ENCODE measurements at places on chromosomes 2 and 18.

DNA sequence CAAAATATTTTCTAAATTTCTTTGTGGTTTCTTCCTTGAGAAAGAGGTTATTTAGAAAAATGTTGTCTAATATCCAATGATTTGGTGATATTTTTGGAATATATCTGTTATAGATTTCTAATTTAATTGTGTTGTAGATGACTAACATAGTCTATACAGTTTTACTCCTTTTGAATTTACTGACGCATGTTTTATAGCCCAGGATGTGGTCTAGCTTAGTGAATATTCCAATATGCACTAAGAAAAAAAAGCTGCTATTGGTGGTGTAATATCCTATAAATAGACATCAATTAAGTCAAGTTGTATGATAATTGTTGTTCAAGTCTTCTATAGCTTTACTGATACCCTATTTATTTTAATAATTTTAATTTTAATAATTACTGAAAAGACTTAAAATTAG is 240.6 kb upstream of the CYP26B1 start:
- no peaks in the 10 kb centered on the region for H3K27me3 ChIP-seq
- no peak overlapping the region for H3K4me3 ChIP-seq
- no peaks in the 10 kb centered on the region for H3K4me1 ChIP-seq
- DNase-seq, result no peak
- H3K36me3 ChIP-seq, result no peaks in the 10 kb centered on the region

DNA sequence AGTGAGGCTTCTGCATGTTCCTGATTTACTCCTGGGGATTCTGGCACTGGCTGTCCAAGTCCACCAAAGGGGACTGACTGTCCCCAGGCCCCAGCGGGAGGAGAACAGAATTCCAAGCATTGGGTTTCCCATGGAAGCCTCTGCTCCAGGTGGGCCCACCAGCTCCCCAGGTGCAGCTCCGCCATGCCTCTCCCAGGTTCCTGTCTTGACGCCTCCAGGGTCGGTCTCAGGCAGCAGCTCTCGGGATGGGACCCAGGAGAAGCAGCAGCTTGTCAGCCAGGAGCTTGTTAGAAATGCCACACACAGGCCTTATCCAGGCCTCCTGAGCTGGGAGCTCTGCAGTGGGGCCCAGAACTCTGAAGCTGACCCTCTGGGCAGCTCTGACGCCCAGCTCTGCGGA is 47.9 kb downstream of the DCDC2C start:
- no peak overlapping the region for H3K4me3 ChIP-seq
- no peaks in the 10 kb centered on the region for H3K4me1 ChIP-seq
- no peak for DNase-seq

DNA sequence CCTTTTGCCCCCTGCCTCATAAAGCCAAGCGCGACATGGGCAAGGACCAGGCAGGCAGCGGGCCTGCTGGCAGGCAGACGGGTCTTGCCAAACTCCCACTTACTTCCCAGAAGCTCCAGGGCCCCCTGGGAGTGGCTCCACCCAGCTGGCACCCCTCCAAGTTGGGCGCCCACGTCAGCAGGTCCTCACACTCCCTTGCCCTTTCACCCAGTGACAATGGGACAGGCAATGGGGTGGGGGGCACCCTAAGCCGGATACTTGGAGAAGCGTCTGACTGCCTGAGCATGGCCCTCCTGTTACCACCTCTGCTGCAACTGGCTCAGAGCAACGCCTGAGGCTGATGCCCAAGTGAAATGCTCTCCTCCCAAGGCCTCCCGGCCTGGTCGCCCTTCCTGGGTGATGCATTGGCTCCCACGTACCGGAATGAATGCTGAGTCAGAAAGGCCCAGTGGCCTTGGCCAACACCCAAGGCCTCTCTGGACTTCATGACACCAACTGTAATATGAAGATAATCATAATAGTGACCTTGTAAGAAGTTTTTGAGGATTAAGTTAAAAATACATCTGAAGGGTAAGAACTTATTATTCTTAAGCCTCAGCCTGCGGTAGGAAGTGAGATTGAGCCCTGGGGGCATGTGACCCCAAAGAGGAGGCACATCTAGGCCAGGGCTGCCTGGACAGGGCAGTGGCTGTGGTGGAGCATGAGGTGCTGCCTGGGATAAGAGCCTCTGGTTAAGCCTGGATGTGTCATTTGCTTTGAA is 31.6 kb downstream of the KCNK3 start:
- no peak for DNase-seq
- H3K36me3 ChIP-seq, result no peaks in the 10 kb centered on the region
- H3K4me1 ChIP-seq, result no peaks in the 10 kb centered on the region

DNA sequence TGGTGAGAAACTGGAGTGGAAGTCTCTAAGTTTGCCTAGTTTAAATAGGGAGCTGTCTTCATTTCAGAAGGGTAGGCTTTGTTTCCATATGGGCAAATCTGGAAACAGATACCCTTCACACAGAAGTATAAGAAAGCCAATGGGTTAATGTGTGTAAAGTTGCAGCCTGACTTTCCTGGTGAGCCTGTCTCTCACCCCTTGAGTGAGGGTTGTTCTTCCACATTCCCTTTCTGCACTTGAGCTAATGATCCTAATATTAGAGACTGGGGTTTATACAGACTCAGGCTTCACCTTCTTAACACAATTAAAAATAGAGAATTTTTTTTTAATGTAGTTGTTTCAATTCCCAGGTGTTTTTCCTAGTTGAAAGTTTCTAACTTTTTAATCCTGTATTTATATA is 108.6 kb upstream of the EML6 start:
- no peak for DNase-seq
- peaks cover 5% of the 10 kb centered on the region for H3K36me3 ChIP-seq
- H3K27me3 ChIP-seq, result no peaks in the 10 kb centered on the region
- H3K4me1 ChIP-seq, result peaks cover 4% of the 10 kb centered on the region
- no peak overlapping the region for H3K27ac ChIP-seq
- no peak overlapping the region for H3K4me3 ChIP-seq

- H3K27me3 ChIP-seq, result no peaks in the 10 kb centered on the region
- peaks cover 14% of the 10 kb centered on the region for H3K4me1 ChIP-seq
- H3K36me3 ChIP-seq, result no peaks in the 10 kb centered on the region
- DNase-seq, result peak; percentile 97
Measured at GRCh38 chr2:190679813-190680591, 31.1 kb downstream of the NAB1 start.

GRCh38 chr2:122780251-122780650 is 1024.8 kb downstream of the TSN start:
- H3K36me3 ChIP-seq, result no peaks in the 10 kb centered on the region
- no peak overlapping the region for H3K4me3 ChIP-seq
- no peak overlapping the region for H3K27ac ChIP-seq
- H3K27me3 ChIP-seq, result no peaks in the 10 kb centered on the region
- DNase-seq, result no peak

DNA sequence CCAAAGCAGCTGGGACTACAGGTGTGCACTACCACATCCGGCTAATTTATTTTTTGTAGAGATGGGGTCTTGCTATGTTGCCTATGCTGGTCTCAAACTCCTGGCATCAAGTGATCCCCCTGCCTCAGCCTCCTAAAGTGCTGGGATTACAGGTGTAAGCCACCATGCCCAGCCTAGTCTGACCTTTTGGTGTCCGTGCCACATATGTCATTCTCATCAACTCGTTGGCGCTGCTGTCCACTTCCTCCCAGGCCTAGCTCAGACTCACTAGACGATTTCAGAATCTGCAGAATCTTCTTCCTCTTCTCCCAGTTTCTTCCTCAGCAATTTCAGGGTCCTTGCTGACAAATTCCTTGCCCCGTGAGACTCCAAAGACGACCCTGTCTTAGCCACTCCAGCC is 39.8 kb upstream of the DNMT3A start:
- no peaks in the 10 kb centered on the region for H3K27me3 ChIP-seq
- no peak overlapping the region for H3K4me3 ChIP-seq
- H3K4me1 ChIP-seq, result peaks cover 2% of the 10 kb centered on the region
- no peaks in the 10 kb centered on the region for H3K36me3 ChIP-seq
- DNase-seq, result no peak

DNA sequence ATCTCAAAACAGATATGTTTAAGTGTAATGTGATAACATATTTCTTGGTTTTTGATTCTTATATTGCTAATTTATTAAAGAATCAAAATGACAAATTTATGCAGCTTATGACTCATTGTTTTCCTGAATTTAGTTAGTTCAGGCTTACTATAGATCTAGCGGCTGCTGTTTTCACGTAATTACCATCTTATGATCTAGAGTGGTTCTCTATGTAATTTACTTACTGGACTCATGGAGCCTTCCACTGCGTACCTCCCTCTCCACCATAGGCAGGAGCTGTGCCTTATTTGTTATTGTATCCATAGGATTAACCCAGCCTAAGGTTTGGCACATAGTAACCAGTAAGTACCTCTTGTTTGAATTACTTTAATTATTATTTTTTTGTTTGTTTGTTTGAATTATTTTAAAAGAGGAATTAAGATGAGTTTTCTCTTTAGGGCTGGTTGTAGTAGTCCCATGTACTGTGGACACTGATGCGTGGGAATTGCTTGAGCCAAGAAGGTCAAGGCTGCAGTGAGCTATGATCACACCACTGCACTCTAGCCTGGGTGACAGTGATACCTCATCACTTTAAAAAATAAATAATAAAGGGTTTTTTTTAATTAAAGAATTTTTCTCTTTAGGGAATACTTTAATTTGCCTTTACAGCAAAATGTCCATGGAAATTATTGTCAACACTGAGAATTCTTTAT is 165.5 kb downstream of the PHLPP1 start:
- no peak overlapping the region for H3K4me3 ChIP-seq
- H3K36me3 ChIP-seq, result no peaks in the 10 kb centered on the region
- H3K4me1 ChIP-seq, result peaks cover 5% of the 10 kb centered on the region
- DNase-seq, result no peak

GRCh38 chr2:226679389-226680065 is 120.1 kb downstream of the IRS1 start:
- DNase-seq, result no peak
- no peak overlapping the region for H3K4me3 ChIP-seq
- H3K27me3 ChIP-seq, result no peaks in the 10 kb centered on the region
- no peaks in the 10 kb centered on the region for H3K36me3 ChIP-seq
- H3K27ac ChIP-seq, result no peak overlapping the region

- H3K36me3 ChIP-seq, result no peaks in the 10 kb centered on the region
- peaks cover 12% of the 10 kb centered on the region for H3K27me3 ChIP-seq
- DNase-seq, result no peak
- H3K27ac ChIP-seq, result no peak overlapping the region
Measured at GRCh38 chr2:74653589-74653984, 460 bp upstream of the SEMA4F start.

- no peak overlapping the region for H3K4me3 ChIP-seq
- no peaks in the 10 kb centered on the region for H3K36me3 ChIP-seq
- H3K4me1 ChIP-seq, result no peaks in the 10 kb centered on the region
- DNase-seq, result no peak
Measured at GRCh38 chr18:47274961-47275360, 23.5 kb upstream of the SKOR2 start.

GRCh38 chr2:177243476-177243875 is 21.1 kb downstream of the NFE2L2 start:
- peaks cover 14% of the 10 kb centered on the region for H3K4me1 ChIP-seq
- H3K4me3 ChIP-seq, result no peak overlapping the region
- no peaks in the 10 kb centered on the region for H3K27me3 ChIP-seq
- DNase-seq, result no peak
- H3K27ac ChIP-seq, result no peak overlapping the region

GRCh38 chr2:50538147-50538546 is 493.8 kb downstream of the NRXN1 start:
- H3K36me3 ChIP-seq, result no peaks in the 10 kb centered on the region
- DNase-seq, result no peak

DNA sequence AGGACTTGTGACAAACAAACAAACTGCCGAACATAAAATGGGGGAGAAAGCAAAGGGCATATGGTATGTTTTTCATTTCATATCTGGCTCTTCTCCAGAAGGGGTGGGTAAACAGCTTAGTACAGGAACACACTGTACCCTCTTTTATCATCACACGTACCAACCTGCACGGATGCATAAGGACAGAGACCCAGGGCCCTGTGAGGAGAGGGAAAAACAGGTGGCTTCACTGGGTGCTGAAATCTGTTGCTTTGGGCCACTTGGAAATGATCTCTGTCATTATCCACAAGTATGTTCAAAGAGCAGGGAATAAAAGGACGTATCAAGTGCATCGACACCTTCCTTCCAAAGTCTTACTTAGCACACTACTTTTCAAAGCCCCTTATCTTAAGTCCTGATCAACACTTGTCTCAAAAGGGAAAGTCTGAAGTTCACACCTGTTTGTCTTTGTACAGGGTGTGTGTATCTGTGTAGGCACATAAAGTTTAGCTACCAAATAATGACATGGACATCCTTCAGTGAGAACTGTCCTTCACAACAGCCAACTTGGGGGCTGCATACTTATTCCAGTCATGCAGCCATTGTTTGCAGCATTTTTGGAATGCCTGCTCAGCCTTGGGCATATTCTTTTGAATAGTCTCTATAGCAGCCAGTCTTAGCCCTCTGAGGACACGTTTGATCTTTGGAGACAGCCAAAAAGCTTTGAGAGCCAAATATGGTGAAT is 60.6 kb downstream of the IRS1 start:
- no peak overlapping the region for H3K4me3 ChIP-seq
- H3K27me3 ChIP-seq, result no peaks in the 10 kb centered on the region
- H3K4me1 ChIP-seq, result peaks cover 7% of the 10 kb centered on the region
- H3K36me3 ChIP-seq, result no peaks in the 10 kb centered on the region
- DNase-seq, result peak; percentile 51
- no peak overlapping the region for H3K27ac ChIP-seq

- no peak overlapping the region for H3K27ac ChIP-seq
- H3K36me3 ChIP-seq, result no peaks in the 10 kb centered on the region
- DNase-seq, result no peak
- no peak overlapping the region for H3K4me3 ChIP-seq
- H3K27me3 ChIP-seq, result no peaks in the 10 kb centered on the region
- H3K4me1 ChIP-seq, result no peaks in the 10 kb centered on the region
Measured at GRCh38 chr2:58051445-58051844, 4.8 kb downstream of the VRK2 start.

DNA sequence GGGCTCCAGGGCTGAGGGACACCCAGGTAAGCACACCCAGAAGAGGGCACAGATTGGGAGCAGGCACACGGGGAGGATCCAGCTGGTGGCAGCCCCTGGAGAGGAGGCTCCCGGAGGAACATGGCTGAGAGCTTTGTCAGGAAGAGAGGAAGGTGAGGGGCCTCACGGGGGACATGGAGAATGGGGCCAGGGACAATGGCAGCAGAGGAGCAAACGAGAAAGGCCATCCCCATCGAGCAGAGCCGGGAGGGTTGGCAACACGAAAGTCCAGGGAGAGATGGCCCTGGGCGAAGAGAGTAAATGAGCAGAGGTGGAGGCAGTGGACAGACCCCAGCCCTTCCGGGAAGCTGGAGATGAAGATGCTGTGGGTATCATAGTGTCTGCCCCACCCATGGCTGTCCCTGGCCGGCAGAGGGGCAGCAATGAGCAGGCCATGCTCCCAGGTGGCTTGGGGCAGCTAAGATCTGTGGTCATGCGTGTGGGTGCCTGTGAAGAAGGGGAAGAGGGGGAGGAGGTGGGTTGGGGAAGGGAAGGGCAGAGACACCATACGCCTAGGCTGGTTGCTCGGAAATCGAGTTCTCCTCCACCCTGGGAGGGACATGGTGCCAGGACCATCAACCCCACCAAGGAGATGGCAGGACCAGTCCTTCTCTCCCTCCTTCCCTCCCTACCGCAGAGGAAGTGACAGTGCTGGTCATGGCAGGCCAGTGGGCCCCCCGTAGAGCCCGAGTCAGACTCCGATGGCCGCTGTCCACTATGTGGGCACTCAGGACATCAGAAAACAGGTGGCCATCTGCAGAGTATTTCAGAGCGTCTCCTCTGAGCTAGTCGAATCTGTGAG is 191.7 kb downstream of the NDUFA10 start:
- no peak overlapping the region for H3K4me3 ChIP-seq
- no peaks in the 10 kb centered on the region for H3K4me1 ChIP-seq
- no peak for DNase-seq
- H3K27me3 ChIP-seq, result no peaks in the 10 kb centered on the region
- H3K36me3 ChIP-seq, result no peaks in the 10 kb centered on the region

GRCh38 chr2:236208019-236208926 is 40.1 kb upstream of the GBX2 start:
- no peak overlapping the region for H3K4me3 ChIP-seq
- no peak overlapping the region for H3K27ac ChIP-seq
- no peaks in the 10 kb centered on the region for H3K27me3 ChIP-seq
- DNase-seq, result peak; percentile 25
- no peaks in the 10 kb centered on the region for H3K4me1 ChIP-seq
- H3K36me3 ChIP-seq, result no peaks in the 10 kb centered on the region

Data from mesendoderm (in vitro differentiated cells).